ENCODE measurements at places on chromosomes 2 and 18.

DNA sequence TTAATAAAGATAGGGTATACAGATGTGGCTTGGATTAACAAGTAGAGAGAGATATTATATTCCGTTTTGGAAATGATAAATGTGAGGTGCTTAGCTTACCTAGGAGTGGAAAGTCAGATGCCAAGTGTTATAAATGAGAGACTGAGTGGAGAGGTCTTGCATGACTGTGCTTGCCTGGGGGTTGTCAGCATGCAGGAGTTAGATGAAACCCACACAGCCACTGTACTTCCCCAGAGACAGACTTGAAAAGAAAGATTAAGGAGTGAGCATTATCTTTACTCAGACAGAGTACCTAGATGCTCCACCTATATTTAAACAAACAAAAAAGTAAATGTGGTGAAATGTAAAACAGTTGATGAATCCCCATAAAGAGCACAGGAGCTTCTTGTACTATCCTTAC is 482.7 kb downstream of the RIT2 start:
- no peak for DNase-seq

- no peak for DNase-seq
Observed at GRCh38 chr2:142218471-142218870, 87.7 kb upstream of the LRP1B start.

DNA sequence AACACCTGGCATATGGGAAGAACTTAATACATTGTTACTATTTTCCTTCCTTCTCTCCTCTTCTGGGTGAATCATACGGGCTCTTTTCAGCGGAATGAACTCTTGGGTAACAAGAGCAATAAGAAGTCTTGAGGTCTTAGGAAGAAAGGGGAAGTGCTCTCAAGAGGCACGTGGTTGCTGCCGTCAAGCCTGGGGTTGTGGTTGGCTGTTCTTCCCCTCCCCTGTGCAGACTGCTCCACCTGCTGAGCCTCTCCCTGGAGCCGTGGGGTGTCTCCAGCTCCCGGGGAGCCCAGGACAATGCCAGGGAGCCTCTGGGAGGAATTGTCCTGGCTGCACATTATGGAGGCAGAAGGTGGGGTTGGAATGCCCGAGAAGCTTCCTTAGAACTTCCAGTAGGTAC is 19.4 kb downstream of the TOGARAM2 start:
- DNase-seq: no peak

DNA sequence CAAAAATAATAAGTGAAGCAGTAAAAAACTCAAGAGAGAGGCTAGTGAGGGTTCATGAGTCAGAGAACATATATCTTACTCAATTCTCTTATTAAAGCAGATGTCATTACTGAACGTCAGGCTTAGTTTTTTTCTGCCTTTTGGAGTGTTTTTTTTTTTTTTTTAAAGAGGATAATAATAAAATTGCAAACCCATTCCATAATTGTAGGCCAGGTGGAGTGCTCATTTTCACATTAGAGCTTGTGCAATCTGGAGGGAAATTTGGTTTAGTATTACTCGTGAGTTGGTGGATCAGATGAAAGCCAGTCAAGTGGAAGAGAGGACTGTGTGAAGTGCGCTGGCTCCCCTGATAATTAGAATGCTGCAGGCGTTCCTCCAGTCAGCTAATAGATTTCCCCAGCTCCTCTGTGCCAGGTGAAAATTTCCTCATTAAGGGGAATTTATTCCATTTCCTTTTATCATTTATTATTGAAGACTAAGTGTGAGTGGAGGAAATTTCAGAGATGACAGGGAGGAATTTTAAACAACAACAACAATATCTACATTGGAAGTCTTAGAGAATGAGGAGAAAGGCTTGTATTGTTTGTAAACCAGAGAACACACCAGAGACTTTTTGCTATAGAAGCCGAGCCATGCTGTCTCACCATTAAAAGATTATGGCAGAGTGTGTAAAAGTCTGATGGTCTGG is 74.6 kb downstream of the CPS1 start:
- peak; percentile 77 for DNase-seq

DNA sequence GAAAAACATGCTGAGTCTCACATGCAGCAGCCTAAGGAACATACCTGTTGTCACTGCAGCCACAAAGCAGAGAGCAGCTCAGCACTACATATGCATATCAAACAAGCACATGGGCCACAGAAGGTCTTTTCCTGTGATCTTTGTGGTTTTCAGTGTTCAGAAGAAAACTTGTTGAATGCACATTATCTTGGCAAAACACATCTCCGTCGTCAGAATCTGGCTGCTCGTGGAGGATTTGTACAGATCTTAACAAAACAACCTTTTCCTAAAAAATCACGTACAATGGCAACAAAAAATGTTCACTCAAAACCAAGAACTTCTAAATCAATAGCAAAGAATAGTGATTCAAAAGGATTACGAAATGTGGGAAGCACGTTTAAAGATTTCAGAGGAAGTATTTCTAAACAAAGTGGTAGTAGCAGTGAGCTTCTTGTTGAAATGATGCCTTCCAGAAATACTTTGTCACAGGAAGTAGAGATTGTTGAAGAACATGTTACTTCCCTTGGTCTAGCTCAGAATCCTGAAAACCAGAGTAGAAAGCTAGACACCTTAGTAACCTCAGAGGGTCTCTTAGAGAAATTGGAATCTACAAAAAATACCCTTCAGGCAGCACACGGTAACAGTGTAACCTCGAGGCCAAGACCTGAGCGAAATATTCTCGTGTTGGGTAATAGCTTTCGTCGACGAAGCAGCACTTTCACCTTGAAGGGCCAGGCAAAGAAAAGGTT is 34.1 kb downstream of the ZNF407 start:
- DNase-seq: no peak

DNA sequence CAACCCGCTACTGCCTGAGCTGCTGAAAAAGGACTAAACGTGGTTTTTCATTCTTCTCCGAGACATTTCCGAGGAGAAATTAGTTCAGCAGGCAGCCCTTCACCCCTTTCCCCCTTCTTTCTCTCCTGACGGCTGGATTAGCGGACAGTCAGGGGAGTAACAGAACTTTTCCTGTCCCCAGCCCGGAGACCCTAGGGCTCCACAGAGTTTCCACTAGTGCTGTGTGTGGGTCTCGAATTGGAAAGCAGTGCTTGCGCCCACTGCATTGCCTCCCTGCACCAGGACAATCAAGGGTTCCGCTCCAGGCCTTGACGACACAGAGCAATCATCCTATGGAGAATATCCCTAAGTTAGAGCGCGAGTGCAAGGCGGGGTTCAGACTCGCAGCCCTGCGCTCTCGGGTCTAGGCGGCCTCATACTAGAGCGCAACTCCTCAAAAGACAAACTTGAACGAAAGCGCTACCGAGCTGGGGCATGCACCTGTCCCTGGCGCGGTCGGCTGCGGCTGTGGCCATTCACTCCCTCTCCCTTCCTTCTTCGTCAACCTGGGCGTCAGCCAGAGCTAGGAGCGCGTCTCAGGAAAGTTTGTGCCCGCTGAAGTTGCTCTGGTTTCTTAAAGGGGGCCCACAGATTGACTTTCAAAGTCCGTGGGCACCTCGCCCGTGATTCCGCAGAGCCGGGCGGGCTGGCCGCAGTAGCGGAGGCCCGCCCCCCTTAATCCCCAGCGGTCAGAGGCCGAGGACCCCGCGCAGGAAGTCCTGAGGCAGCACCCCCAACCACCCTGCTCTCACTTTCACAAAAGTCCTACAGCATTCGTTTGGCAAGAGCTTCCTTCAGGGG is 801 bp downstream of the OSR1 start:
- DNase-seq: no peak

DNA sequence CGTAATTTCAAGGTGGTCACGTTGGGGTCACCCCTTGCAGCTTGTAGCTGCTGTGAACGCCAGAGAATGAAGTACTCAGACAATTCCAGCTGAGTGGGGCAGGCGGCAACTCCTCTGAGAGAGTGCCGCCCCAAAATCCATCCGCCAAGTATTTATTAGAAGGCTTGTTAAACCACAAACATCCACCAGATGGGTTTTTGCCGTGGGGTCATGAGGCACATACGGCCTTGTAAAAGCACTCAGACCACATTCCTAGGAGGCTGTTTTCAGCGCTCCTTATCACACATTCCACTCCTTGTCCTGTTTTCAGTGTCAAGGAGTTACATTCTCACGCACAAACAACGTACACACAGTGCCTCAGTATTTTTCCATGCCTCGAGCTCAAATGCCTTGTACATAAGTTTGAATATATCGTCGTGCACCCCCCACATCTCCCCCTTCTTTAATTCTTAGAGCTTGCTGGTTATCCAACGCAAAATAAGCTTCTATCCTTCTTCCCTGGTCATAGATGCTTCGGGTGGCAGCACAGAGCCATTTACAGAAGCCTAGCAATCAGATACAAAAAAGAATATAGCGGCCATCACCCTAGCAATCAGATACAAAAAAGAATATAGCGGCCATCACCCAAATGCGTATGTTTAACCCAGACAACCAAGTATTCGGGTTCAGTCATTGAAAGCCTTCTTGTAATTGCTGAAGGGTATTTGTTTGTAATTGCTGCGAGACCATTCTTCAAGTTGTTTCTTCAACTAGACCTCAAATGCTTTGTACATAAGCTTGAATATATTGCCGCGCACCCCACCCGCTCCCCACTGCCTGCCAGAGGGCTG is 7.3 kb downstream of the ALPP start:
- no peak for DNase-seq

GRCh38 chr2:201182650-201183364 is at the start of gene CASP10:
Gene CASP10 (plus strand): TSS chr2:201183141. CDS start chr2:201185778, 2,637 bp downstream.
- no peak for DNase-seq

GRCh38 chr2:18671363-18671762 is 82.0 kb upstream of the NT5C1B start:
- no peak for DNase-seq

DNA sequence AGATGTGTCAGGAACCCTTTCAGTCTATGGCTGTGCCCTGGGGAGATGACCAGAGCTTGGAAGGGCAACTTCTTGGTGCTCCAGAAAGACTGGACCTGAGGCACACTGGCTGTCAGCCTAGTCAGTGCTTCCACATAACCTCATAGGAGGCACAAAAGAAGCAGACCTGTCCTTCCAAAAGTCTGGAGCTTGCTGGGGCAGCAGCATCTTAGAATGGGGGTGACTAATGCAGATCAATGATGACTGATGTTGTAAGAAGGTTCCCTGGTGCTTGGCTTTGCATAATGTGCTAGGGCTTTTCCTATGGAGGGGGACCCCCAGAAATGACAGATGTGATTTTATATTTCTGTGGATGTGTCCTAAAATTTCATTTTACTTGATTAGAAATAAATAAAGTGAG is 255.7 kb upstream of the THUMPD2 start:
- no peak for DNase-seq

DNA sequence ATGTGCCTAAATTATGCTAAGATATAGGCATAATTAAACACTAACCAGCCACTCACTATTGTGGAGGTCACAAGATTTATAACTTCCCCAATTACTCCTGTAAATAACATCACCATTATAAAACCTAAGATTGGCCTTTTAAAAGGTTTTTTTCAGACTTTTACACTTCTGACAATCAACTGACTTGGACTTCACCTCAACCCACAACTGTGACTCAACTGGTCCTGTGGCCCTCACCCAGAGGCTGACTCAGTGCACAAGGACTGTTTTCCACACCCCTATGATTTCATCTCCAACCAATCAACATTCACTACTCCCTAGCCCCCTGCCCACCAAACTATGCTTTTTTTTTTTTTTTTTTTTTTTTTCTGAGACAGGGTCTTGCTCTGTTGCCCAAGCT is 11.6 kb downstream of the TTR start:
- DNase-seq: no peak

GRCh38 chr18:56433919-56434318 is 204.5 kb downstream of the TXNL1 start:
- no peak for DNase-seq

DNA sequence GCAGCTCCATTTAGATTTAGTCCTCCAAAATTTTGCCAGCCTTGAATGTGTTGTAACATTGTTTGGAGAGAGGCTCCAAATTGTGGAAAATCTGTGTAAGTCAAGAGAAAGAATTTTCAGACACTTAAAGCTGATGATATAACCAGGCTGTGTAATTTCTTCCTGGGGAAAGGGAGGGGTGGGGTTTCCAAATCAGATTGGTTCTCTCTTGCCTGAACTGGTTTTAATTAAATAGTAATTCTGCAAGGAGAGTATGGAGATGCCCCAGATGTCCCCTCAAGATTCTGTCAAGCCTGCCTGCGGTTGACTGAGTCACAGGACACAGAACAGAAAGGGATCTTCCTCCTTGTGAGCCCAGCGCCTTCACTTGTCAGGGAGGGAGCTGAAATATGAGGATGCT is 54.5 kb downstream of the C18orf63 start:
- DNase-seq: no peak

DNA sequence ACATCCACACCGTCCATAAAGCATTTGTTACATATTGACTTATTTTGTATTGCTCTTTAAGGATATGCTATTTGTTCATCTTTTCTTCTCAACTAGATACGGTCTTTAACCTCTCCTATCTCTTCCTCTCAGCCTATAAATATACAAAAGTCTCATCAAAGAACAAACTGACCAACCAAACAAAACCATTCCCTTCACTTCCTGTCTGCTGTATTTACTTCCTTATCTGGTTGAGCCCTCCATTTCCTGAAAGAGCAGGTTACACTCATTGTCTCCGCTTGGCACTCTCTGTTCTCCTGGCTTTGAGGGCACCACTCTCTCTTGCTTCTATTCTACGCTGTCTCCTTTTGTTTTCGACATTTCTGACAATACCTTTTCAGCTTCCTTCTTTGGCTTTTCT is 431.9 kb upstream of the TCF4 start:
- no peak for DNase-seq

- no peak for DNase-seq
Observed at GRCh38 chr2:2849464-2850217, 518.6 kb upstream of the MYT1L start.

GRCh38 chr2:64769392-64770044 is 115.8 kb upstream of the SERTAD2 start:
- no peak for DNase-seq

- no peak for DNase-seq
Observed at GRCh38 chr2:239871481-239872435, 153.4 kb downstream of the NDUFA10 start.

- peak; percentile 83 for DNase-seq
Observed at GRCh38 chr18:59056706-59057492, 82.8 kb upstream of the SEC11C start.

- no peak for DNase-seq
Observed at GRCh38 chr2:189538402-189538801, 42.2 kb downstream of the SLC40A1 start.

DNA sequence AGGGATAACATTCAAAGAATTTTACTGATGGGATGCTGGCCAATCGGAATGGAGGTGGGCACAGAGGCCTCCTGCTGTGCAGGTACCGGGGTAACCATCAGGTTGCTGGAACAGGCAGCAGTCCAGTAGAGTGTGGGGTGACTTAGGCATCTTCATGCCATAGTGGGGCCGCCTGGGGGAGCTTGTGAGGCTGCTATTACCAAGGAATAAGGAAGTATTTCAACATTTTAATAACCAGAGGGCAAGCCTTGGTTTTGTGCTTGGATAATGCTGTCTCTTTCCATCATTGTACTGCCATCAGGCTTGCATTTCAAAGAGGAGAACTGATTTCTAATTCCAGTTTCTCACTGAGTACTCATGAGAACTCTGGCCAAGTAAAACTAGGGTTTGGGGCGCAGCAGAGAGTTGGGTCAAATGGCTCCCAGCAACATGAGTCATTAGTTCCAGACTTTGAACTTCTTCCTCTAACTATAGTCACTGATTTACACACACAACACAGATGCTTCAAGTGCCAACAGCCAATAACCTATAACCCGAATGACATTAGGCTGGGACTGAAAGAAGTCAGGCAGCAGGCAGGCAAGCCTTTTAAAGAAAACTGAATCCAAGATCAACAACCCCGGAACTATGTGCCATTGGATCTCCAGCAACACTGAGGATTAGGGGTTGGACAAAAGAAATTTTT is 56.1 kb upstream of the FHL2 start:
- DNase-seq: peak; percentile 4

GRCh38 chr18:31574359-31574758 is 17.3 kb upstream of the TTR start:
- no peak for DNase-seq
